Kidney (tissue), 22 donors: ENCODE measurements at places on chromosomes 7 and 10. TPM values are rescaled to one million over a fixed set of nuclear protein-coding genes. Genes with fewer than 3 reads are reported as not detected.

Gene GPC2
- 1.8 TPM for total RNA-seq

Gene CALHM3
- not detected for total RNA-seq

Gene TLX1
- not detected for total RNA-seq

Gene PTPN20
- total RNA-seq, result 1.9 TPM

Gene H2BK1
- total RNA-seq, result not detected

DNA sequence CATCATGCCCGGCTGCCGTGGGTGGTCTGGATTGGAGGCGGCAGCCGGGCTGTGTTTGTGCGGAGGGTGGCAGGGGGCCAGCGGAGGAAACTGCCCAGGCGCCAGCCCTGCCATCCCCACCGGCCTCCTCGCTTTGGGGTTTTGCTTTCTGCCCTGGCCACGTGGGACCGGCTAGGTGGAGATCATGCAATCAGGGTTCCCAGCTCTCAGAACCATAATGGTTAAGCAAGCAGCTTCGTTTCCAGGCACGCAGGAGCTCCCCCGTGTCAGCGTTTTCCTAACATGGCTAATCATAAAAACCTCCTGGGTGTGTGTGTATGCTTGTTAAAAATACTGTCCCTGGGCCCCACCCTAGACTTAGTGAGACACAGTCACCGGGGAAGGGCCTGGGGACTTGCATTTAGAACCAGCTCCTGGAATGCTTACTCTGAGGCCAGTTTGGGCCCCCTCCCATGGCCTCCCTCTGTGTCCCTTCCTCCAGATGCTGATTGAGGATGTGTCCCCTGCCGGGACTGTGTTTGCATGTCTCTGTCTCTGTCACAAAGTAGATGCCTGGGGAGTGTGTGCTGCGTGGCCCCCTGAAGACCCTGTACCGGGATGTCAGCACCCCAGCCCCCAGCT, 119.3 kb downstream of the CUX1 start:
- peak; percentile 46 for DNase-seq

DNA sequence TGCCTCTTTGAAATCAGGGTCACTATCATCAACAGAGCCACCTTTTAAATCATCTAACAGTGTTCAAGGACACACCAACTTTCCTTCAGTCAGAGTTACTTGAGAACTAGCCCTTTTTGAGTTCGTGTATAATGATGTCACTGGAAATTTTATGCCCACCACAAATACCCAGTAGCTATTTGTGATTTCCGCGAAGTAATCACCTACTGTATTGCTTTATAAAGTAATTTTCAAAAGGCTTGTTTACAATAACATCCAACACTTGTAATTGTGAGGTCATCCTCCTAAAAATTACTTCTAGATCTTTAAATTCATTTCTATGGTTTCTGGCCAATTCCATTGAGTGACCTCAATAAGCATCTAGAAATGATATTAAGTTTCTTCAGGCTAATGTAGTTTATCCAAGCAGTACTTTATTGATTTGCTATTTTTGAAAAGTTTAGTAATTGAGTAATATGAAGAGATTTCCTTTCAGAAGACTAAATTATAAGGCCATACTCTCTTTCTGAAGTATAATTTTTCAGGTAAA, 12.8 kb downstream of the TRDMT1 start:
- no peak for DNase-seq

DNA sequence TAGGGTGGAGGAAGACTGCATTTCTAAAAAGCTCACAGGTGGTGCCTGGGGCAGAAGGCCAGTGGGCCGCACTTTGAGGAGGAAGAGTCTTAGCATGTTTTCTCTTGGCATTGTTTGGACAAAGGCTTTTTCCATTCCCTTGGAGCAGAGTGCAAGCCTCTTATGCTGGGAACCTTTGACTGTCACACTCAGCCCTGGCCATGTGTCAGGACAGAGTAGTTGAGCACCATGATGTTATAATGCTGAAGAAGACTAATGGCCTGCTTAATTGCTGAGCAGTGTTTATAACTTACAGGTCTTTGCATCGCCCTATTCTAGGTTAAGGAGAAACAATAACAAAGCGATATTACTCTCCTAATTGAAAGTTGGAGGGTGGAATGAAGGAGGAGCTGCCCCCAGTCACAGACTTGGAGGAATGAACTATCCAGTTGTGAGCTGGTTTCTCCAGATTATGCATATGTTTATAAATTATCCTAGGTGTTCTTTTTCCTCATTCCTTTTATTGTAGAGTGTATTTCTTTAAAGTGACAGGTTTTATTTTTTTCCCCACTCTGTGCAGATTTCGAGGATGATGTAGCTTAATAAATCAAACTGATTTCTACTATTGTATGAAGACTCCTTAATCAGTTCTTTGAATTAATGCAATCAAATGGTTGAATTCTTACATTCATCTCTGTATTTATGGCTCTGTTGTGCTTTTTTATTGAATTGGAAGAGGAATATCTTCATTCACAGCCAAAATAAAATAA, 767.0 kb downstream of the LRMDA start:
- no peak for DNase-seq

DNA sequence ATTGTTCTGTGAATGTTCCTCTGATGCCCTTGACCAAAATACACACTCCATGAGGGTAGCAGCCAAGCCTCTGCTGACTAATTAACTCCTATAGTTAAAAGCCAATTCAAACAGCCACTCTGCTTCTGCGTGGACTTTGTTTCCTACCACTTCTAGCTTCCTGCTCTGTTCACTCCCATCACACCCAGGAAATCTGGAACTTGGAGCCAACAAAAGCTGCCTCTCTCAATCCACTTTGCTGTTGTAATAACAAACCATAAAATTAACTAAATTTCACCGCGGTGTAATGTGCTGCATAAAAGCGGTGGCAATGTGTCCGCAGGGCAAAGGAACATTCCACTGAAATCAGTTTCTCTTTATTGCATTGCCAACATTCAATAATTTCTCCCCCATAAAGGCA, 239.5 kb downstream of the PLXNA4 start:
- DNase-seq, result no peak

DNA sequence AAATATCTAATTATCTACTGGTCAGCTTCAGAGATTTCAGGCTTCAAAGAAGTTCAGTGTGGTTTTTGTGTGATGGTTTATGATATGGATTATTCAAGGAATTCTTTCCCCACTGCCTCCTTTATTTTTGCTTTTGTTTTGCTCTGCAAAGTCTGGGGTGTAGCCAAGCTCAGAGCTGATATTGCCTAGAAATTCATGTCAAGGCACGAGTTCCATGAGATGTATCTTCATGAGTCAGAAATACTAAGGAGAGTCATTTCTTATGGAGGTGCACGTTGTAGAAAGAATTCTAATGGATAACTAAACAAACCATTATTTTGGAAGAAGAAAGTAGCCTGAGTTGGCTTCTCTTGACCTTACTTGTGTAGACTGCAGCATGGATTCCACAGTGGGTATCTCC, 37.4 kb downstream of the VIM start:
- no peak for DNase-seq

- DNase-seq, result no peak
Observed at GRCh38 chr7:6615723-6616555, 529 bp downstream of the ZNF853 start.

DNA sequence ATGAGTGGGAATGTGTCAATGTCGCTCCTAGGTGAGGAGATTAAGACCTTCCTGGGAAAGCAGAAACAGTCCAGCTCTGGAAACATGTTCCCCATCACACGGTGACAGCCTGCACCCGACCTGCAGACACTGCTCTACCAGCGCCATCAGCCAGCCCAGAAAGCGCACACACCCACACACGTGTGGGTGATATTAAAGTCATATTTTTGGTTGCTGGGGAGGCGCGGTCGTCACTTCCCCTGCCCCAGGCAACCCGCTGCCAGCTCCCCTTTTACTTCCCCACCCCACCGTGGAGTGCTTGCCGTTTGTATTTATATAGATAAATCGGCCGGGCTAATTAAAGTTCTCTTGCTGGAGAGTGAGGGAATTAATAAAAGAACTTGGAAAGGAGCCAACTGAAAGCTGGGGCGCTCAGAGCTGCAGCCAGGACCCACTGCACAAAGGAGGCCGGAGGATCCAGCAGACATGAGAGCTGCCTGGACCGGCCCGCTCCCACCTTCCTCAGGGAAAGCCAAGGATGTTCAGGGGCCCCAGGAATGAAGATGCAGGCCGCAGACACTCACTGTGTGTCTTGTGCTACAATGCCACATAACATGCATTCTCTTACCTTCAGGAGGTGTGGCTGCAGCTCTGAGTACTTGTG, 145.2 kb upstream of the UNC5B start:
- no peak for DNase-seq

DNA sequence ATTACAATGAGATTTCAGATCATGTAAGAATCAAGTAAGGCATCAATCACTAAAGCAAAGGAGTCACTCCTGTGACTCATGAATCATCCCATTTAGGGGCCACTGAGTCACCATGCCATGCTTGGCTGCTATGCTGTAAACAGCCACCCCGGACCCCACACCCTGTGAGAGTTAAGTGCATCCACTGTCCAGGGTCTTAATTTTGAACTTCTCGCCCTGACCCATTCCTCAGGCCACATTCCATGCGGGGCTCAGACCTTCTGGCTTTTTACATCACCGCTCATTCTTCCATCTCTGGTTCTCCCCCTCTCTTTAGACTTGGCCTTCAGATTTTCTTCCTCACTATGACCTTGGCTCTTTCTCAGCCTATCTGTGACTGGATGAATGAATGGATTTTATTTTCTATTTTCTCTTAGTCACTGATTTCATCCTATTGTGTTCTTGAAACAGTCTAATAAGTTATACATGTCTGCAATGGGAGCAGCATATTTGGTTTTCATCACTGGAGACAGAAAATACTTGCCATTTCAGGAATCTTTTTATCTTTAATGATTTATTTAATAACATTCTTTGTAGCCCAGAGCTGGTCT, 239.6 kb downstream of the SKIDA1 start:
- DNase-seq, result no peak

DNA sequence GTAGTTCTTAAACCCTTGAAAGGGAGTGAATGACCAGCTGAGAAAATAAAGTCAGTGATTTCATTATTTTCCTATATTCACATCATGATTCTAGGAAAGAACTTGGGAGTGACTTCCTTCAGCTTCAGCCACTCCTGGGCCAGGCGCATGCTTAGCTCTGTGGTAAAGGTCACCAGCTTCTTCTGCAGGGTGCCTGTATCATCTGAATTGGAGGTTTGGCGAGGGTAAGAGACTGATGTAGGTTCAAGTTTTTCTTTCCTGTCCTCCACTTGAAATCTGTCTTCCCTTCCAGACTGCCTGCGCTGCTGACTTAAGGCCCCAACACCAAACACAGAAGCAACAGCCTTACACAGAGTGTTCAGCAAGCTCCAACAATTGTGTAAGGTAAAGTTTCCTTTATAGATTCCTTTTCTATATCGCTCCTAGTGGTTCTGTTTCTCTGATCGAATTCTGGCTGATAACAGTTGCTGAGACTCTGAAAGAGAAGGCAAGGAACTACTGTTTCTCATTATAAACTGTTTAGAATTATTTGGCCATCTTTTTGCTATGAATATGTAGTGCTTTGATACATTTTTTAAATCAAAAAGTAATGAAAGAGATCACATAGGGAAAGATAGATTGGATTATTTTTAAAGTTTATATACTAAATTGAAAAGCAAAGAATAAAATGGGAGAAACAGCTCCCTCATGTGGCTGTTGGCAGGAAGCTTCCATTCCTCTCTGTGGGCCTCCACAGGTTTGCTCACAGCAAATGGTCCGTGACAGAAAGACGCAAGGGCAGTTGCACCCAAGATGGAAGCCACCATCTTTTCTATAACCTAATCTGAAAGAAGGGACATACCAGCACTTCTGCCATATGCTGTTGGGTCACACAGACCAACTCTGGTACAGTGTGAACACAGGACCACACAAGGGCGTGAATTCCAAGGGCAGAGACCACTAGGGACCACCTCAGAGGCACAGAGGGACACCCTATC, 14.0 kb downstream of the GATAD1 start:
- peak; percentile 47 for DNase-seq

- DNase-seq, result no peak
Observed at GRCh38 chr10:6719561-6719960, 139.5 kb upstream of the PRKCQ start.
